ENCODE measurements at places on chromosomes 2 and 18.

GRCh38 chr2:219172231-219173154 is 2.7 kb upstream of the SLC23A3 start:
- DNase-seq = no peak

- no peak for DNase-seq
Observed at GRCh38 chr18:60066219-60066975, 166.6 kb downstream of the PMAIP1 start.

GRCh38 chr2:129929321-129930290 is 49.9 kb upstream of the RAB6C start:
- DNase-seq = no peak

DNA sequence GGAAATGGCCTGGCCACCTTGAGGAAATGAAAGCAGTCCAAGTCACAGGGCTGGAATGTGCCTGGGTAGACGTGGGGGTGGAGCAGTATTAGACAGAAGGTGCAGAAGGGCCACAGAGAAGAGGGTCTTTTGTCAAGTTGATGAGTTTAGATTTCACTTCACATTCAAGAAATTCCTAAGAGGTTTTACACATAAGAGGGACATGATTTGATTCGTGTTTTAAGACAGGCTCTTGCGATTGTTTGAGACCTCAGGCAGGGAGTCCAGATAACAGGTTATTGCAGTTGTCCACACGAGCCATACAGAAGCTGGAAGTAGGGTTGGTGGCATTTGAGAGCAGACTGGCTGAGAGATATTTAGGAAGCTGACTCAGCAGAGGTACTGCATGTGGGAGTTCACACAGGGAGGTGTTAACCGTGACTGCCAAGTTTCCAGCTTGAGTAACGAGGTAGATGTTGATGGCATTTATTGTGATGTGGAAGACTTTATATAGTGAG is 64.6 kb downstream of the NEB start:
- DNase-seq = no peak

GRCh38 chr2:159711562-159712142 is 654 bp upstream of the MARCHF7 start:
- no peak for DNase-seq
